ENCODE measurements at places on chromosomes 12 and 14. TPM values are rescaled to one million over a fixed set of nuclear protein-coding genes. Genes with fewer than 3 reads are reported as not detected.

GRCh38 chr12:94184995-94185719 is 36.8 kb downstream of the PLXNC1 start:
- no peak for DNase-seq

DNA sequence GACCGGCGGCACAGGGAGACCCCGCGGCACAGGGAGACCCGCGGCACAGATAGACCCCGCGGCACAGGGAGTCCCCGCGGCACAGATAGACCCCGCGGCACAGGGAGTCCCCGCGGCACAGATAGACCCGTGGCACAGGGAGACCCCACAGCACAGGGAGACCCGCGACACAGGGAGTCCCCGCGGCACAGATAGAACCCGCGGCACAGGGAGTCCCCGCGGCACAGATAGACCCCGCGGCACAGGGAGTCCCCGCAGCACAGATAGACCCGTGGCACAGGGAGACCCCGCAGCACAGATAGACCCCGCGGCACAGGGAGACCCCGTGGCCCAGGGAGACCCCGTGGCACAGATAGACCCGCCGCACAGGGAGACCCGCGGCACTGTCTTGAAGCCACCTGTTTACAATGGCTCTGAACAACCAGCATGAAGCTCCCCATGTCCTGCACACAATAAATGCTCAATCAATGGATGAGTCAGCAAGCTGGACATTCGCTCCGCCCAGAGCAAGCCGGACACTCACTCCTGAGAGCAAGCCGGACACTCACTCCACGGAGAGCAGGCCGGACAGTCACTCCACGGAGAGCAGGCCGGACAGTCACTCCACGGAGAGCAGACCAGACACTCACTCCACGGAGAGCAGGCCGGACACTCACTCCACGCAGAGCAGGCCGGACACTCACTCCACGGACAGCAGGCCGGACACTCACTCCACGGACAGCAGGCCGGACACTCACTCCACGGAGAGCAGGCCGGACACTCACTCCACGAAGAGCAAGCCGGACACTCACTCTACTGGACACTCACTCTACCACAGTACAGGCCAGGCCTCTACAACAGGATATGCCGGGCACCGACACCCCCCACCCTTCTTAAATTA is 121.9 kb downstream of the RFLNA start:
- DNase-seq = no peak

GRCh38 chr12:102964872-102965271 is 7.4 kb downstream of the ASCL1 start:
- no peak for DNase-seq

The LTBP2 gene
- 0.43 TPM for total RNA-seq

- DNase-seq = no peak
Observed at GRCh38 chr14:93974833-93975232, 1.5 kb downstream of the ASB2 start.

GRCh38 chr12:5776091-5776490 is 169.0 kb downstream of the ANO2 start:
- no peak for DNase-seq

The SPIC gene
- total RNA-seq = not detected

DNA sequence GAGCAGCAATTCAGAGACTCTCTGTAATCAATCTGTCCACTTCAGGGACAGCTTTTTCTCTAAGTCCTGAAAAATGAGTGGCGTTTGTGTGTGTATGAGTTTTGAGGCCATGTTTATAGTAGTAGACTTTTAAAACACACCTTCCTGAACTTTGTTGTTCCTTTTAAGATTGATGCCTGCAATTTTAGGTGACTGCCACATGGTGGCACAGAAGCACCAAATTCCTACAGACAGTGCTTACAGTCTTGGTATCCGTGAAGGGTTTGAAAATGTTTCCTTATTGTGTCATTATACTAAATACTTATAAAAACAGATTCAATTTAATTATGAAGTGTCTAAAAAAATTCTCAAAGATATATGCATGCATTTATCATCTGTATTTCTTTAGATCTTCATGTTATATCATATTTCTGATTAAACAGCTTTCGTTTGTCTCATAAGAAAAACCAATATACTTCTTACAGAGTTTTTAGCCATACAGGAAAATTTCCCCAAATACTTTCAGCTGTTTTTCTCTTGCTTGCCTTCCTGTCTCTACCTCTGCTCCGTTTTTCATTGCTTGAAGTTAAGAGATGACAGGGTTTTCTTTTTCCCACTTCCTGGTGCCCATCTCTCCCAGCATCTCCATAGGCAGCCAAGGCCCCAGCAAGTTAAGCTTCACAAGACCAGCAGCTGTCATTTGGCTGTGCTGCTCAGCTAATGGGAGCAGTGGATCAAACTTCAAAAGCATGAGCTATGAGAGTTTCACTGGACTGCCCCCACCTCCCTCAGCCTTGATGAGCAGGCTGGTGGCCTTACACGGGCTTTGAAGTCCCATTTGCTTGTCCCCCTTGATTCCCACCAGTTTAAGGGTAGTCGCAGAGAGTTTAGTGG is 259.6 kb downstream of the AKAP6 start:
- DNase-seq = peak; percentile 34

The GPRC5A gene
- total RNA-seq = 94.6 TPM
